ENCODE measurements at places on chromosomes 12 and 14. TPM values are rescaled to one million over a fixed set of nuclear protein-coding genes. Genes with fewer than 3 reads are reported as not detected.

GRCh38 chr14:33755358-33755757, 195.5 kb downstream of the EGLN3 start:
- no peak for DNase-seq

- DNase-seq: no peak
Observed at GRCh38 chr12:48988030-48988649, 10.0 kb downstream of the WNT1 start.

- no peak for DNase-seq
Observed at GRCh38 chr14:20560961-20561360, at the start of gene RNASE9. RNASE9 (minus strand) TSS chr14:20561047.

DNA sequence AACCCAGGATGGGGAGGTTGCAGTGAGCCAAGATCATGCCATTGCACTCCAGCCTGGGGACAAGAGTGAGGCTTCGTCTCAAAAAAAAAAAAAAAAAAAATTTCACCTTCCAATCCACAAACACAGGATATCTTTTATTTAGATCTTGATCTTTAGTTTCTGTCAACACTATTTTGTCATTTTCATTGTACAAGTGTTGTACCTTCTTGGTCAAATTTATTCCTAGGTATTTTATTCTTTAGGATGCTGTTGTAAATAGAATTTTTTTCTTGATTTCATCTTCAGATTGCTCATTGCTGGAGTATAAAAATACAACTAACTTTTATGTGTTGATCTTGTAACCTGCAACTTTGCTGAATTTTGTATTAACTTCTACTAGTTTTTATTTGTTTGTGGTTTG, 60.8 kb downstream of the ARHGAP5 start:
- DNase-seq: no peak

- no peak for DNase-seq
Observed at GRCh38 chr14:90720832-90721231, 95.4 kb downstream of the TTC7B start.

- no peak for DNase-seq
Observed at GRCh38 chr12:1501695-1502378, 92.5 kb downstream of the FBXL14 start.

DNA sequence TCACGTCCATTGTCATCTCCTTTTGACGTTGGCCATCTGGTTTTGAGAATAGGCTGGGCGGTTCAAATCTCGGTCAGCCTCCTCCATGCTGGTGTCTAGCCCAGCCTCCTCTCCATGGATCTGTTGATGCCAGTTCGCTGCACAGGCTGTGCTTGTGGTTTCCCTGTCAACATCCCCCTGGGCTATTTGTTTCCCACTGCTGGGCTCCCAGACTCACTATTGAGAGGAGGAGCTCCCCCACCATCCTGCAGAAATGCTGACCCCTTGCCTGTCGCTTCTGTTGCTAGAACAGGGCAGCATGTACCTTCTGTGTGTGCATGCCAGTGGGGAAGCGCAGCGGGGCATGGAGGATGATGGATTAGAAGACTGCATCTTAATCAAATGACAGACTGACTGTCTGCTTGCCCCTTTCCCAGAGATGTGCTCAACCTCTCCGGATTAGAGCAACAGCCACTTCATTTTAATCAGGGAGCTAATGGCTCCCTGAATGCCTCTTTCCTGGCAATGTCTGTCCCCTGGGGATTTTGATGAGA, 170.5 kb downstream of the TSPAN9 start:
- DNase-seq: no peak

GRCh38 chr12:41101806-41102205, 86.3 kb upstream of the PDZRN4 start:
- DNase-seq: no peak

GRCh38 chr12:128654468-128654867, 169.3 kb downstream of the SLC15A4 start:
- DNase-seq: no peak

- no peak for DNase-seq
Observed at GRCh38 chr14:51860164-51860824, at the start of gene GNG2. GNG2 (plus strand) TSS chr14:51860612; CDS start chr14:51950679, 90,067 bp downstream.

DNA sequence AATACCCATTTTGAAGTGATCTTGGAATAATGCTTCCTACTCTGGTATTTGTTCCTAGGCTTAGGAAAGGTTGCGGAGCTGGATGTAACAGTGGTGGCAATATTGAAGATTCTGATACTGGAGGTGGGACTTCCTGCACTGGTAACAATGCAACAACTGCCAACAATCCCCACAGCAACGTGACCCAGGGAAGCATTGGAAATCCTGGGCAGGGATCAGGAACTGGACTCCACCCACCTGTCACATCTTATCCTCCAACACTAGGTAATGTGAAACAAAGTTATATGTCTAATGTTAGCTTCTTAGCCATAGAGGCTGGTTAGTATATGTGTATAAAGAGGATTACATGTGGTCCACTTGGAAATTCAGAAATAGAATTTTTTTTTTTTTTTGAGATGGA, 197.9 kb downstream of the PCNX1 start:
- no peak for DNase-seq

- DNase-seq: no peak
Observed at GRCh38 chr12:67068761-67069450, 200.3 kb upstream of the CAND1 start.

DNA sequence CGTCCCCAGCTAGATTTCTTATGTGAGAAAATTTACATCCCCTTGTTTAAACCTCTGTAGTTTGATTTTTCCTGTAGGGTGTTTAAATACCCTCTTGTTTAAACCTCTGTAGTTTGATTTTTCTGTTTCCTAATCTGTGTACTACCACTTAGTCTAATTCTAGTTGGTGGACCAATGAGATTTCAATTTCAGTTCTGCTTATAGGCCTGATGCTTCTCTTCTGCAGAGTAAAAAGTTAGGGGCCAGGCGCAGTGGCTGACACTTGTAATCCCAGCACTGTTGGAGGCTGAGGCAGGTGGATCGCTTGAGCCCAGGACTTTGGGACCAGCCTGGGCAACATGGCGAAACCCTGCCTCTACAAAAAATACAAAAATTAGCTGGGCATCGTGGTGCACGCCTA, 11.5 kb downstream of the UBC start:
- DNase-seq: no peak

DNA sequence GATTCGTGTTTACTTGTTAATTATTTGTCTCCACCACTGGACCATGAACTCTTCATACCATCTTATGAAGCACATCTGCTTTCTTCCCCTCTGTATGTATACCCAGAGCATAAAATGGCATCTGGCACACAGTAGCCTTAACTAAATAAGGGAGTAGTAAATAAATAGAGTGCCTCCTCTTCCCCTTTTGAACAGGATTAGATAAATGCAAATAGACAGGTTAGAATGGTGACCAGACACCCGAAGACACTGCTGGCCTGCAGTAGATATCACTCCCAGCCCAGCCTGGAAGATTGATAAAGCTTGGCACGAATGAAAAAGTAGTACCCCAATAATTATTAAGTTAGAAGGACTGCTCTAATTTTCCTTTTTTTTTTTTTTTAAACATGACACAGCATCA, 6.9 kb downstream of the GALNT4 start:
- no peak for DNase-seq

- no peak for DNase-seq
Observed at GRCh38 chr12:53664936-53665335, 10.9 kb downstream of the ATP5MC2 start.

GRCh38 chr14:44847526-44848309, 114.0 kb downstream of the KLHL28 start:
- no peak for DNase-seq

DNA sequence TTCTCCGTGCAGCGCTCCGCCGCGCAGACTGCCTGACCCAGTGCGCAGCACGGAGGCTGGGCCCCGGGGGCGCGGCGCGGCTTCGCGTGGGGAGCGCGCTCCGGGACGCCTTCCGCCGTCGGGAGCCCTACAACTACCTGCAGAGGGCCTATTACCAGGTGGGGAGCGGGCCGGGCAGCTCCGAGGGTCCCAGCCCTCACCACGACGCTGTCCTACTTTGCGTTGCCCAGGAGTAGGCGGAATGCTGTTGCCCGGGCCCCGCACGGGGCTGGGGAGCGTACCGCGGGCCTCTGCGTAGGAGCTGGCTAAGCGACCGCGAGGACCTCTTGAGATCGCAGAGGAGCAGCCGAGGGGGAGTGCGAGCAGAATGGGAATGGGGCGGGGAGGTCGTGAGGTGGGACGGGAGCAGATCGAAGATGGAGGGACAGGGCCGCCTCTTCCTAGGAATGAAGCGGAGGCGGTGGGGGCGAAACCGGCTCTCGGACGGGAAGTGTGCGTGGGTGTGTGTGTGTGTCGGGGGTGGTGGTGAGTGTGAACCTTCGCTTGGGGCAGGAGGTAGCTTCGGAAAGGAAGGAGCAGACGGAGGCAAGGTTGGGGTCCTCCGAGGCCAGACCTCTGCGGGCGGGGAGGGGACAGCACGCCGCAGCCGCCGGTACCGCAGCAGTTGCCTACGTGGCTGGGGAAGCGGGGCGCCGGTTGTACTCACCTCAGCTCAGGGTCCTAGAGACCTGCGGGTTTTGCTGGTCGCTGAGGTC, 751 bp downstream of the P3H3 start:
- DNase-seq: no peak

DNA sequence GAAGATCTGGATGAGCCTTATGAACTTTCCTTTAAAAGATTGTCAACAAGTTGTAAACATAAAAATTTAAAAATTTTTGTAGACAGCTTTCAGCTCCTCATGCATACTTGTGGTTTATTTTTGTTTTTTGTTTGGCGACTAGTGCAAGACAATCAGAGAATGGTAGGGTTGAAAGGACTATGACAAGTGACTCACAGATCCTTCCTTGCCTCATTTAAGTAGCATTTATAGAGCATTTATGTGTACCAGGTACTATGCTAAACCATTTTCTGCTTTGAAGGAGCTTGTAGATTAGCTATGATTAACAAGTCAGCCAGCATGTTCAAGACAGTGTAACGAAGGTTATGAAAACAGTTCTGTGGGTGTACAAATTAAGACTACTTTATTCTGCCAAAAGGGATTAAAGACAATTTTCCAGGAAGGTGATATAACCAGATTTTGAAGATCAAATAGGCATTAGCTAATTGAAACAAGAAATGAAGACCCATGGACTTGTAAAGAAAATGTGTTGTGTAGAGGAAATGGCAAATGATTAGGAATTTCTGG, 122.0 kb downstream of the PCNX1 start:
- DNase-seq: peak; percentile 7

DNA sequence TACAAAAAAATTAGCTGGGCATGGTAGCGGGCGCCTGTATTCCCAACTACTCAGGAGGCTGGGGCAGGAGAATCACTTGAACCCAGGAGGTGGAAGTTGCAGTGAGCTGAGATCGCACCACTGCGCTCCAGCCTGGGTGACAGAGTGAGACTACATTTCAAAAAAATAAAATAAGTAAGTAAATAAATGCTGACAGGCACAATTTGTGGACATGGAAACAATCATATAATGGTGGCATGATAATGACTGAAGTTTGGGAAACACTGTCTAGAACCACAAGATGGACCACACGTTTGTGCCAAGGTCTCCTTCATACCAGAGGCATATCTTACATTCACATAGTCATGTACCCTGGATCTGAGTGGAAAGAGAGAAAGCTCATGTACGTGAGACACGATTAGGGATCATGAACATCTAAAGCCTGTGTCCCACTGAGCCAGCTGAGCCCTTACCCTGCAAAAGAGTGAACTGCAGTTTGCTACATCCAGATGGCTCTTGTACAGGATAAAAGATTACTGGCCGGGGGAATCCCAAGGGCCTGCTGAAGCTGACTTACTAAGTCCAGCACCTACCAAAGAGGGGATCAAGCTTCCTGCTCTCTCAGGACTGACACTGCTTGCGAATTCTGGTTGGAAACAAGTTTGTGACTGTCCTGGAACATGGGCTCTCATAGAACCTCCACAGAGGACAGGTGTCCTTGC, 62.9 kb downstream of the TRAFD1 start:
- DNase-seq: no peak

DNA sequence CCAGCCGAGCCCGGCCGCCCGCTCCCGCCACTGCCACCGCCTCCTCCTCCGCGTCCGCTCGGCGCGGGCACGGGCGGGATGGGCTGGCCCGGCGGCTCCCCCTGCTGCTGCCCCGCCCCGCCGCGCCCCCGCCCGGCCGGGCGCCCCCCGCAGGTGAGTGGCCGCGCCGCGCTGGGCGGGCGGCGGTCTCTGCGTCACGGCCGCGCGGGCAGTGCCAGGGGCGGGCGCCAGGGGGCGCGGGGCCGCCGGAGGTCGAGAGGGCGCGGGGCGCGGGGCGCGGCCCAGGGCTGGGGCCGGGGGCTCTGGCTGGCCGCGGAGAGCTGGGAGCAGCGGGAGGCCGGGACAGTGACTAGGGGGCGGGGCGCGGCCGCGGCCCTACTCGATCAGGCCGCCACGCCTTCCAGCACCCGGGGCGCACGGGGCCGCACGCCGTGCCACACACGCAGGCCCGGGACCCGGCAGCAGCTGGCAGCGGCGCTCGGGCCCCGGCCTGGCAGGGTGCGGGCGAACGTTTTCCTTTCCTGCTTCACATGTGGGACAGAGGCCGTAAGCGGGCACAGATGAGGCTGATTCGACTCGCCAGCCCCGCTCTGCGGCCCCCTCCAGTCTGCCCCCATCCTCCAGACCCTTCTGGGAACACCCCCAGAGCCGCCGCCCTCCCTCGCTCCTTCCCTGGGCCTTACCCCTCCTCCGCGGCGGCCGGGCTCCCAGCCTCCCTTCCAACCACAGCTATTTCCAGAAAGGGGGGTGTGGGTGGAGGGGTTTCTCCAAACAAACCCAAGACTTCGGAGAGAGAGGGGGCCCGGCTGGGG, 2.4 kb upstream of the TNS2 start:
- no peak for DNase-seq

GRCh38 chr14:56002876-56003625, 115.2 kb upstream of the PELI2 start:
- no peak for DNase-seq

DNA sequence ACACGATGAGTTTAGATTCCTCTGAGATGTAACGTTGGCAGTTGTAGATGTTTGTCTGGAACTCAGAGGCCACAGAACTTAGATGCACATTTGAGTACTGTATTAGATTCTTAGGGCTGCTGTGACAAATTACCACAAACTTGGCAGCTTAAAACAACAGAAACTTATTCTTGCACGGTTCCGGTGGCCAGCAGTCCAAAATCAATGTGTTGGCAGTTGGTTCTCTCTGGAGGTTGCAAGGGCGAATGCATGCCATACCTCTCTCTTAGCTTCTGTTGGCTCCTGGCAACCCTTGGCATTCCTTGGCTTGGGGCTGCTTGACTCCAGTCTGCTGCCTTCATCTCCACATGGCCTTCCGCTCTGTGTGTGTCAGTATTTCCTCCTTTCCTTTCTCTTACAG, 118.9 kb downstream of the C12orf75 start:
- DNase-seq: no peak

GRCh38 chr12:32118806-32119205, 12.2 kb downstream of the BICD1 start:
- DNase-seq: no peak

- no peak for DNase-seq
Observed at GRCh38 chr14:102903889-102904512, 18.5 kb upstream of the AMN start.

The RAN gene
- total RNA-seq: 1,420 TPM

The OR4E2 gene
- total RNA-seq: not detected

The HAL gene
- 1.8 TPM for total RNA-seq

The SYCP3 gene
- not detected for total RNA-seq

The FIGNL2 gene
- total RNA-seq: 0.27 TPM

The KRT7 gene
- total RNA-seq: 72.6 TPM

The AQP6 gene
- total RNA-seq: not detected

The POTEG gene
- not detected for total RNA-seq

The OTOGL gene
- not detected for total RNA-seq

Data from HCT116 (cell line).